ENCODE measurements at places on chromosomes 11 and 22.

DNA sequence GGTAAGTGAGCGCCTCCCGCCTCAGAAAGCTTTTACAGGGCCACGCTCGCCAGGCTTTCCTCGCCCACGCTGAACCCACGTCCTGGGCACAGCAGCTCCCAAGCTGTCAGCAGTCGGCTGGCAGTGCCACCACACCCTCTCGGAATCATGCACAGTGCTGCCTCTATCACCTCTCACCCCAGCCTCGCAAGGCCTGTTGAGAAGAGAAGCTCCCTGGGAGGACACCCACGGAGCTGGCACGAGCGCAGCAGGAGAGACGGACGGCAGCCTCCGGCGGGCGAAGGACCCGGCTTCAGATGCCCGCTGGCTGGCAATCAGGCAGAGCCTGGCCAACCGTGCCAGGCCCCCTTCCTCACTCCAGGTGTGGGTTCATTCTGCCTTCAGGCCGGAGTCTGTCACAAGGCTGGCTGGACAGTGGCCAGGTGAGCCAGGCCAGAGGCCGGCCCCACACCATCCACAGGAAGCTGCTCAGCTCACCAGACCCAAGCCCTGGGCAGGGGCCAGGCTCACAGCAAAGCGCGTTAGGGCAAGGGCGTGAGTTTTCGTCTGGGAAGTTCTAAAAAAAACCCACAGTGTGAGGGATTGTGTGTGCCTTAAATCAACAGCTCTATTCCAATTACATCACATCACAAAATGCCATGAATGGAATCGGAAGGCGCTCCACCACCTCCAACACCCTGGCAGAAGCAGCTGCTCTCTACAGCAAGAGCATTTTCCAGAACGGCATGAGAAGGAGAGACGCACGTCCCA lies 33.2 kb downstream of the TOLLIP start:
- no peak for DNase-seq

GRCh38 chr11:70860888-70861287 lies 391.5 kb downstream of the SHANK2 start:
- DNase-seq = peak; percentile 11

DNA sequence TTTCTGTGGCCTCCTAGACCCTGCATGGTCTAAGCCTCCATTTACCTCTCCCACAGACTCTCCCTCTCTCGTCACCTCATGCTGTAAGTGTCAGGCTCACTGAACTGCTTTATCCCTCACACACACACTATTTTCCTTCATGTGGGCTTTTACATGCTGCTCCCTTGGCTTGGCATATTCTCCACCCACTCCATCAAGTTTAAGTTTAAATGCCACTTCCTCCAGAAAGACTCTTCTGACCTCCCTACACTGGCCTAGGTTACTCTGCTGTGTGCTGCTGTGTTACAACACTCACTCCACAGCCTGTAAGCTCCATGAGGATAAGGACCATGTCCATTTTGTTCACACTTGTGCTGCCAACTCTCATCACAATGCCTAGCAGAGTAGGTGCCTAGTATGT lies 2.5 kb downstream of the DCHS1 start:
- DNase-seq = no peak

- DNase-seq = peak; percentile 57
Measured at GRCh38 chr11:85590848-85591483, 36.2 kb downstream of the DLG2 start.
